ENCODE measurements at places on chromosomes 7 and 10. TPM values are rescaled to one million over a fixed set of nuclear protein-coding genes. Genes with fewer than 3 reads are reported as not detected.

DNA sequence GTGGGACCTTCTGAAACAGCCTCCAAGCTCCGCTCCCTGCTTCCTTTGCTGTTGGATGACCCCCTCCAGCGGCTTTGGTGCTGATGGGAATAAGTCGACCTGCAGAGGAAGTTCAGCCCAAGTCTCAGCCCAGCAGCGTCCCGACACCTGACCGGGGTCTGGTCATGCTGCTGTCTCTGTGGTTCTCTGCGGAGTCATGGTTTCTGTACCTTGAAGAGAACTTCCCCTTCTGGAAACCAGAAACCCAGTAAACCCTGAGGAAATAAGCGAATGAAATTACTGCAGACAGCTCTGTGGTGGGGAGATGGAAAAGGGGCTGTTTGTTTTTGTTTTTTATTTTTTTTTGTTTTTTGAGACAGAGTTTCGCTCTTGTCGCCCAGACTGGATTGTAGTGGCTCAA, 18.3 kb upstream of the ZNF12 start:
- peaks cover 8% of the 10 kb centered on the region for H3K27me3 ChIP-seq
- no peaks in the 10 kb centered on the region for H3K4me1 ChIP-seq
- H3K27ac ChIP-seq = no peak overlapping the region
- H3K36me3 ChIP-seq = no peaks in the 10 kb centered on the region

DNA sequence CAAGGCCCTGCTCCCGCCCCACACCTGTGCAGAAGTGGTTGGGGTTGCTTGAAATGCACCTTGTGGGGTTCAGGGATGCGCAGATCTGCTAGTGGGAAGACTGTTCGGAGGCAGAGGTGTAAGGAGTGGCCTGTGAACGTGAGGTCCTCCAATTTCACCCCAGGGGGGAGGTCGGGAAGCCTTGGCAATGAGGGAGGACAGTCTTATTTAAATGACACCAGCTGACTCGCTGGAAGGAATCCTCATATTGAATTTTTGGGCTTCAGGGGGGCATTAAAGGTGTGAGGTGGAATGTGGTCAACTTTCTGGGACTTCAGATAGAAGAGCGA, 218.8 kb upstream of the CELF2 start:
- no peak for DNase-seq
- no peaks in the 10 kb centered on the region for H3K36me3 ChIP-seq
- H3K27me3 ChIP-seq = no peaks in the 10 kb centered on the region
- no peak overlapping the region for H3K4me3 ChIP-seq

DNA sequence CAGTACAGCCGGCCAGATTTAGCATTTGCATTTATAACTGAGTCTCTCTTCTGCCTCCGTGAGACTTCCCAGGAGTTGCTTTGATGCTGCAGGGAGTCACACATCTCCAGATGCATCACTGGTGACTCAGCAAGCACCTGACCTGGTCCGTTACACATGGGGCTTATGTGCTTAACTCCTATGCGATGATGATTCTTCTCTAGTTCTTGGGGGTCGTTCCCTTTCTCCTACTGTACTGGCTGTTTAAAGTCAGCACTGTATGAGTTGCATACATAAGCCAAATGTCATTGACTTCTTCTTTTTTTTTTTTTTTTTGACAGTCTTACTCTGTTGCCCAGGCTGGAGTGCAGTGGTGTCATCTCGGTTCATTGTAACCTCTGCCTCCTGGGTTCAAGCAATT, 13.0 kb upstream of the AKR1E2 start:
- no peaks in the 10 kb centered on the region for H3K36me3 ChIP-seq
- no peak overlapping the region for H3K4me3 ChIP-seq
- DNase-seq = peak; percentile 28
- H3K27me3 ChIP-seq = no peaks in the 10 kb centered on the region

DNA sequence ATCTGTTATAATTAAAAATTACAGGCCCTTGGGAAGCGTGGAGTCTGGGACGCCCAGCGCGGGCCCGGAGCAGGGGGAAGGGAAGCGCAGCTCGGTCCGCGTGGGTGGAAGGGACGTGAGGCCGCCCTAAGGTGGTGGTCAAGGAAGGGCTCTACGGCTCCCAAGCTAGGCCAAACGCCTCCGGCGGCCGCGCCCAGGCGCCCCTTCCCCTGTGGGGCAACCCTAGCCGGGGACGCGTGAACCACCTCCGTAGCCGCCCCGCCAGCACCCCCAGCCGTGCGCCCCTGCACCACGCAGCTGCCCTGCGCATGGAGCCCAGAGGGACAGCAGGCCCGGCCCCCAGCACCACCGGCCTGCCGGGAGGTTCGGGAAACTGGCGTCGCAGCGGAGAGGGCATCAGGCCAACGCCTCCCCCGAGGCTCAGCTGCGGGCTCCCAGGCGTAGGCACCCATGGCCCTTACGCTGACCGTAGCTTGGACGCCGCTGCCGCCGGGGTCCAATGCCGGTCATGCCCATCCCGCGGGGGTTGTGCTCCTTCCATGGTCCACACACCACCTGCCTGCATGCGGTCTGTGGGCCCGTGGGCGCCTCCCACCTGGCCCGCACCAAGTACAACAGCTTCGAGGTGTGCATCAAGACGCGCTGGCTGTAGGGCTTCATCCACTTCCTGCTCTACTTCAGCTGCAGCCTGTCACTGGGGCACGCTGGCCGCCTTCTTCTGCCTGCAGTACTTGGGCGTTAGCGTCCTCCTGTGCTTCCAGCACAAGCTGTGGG, 166.7 kb downstream of the SEPTIN7 start:
- H3K36me3 ChIP-seq = no peaks in the 10 kb centered on the region
- H3K27ac ChIP-seq = no peak overlapping the region
- no peaks in the 10 kb centered on the region for H3K27me3 ChIP-seq

GRCh38 chr7:143285470-143285778, 666 bp downstream of the TMEM139 start:
- peak overlapping the region; percentile 77 for H3K4me3 ChIP-seq
- H3K4me1 ChIP-seq = peaks cover 62% of the 10 kb centered on the region
- H3K36me3 ChIP-seq = peaks cover 23% of the 10 kb centered on the region
- peak overlapping the region; percentile 90 for H3K27ac ChIP-seq
- H3K27me3 ChIP-seq = no peaks in the 10 kb centered on the region

The GPRIN2 gene
- total RNA-seq = 53.6 TPM

All from PC-9 (cell line).